ENCODE measurements at places on chromosomes 11 and 22. TPM values are rescaled to one million over a fixed set of nuclear protein-coding genes. Genes with fewer than 3 reads are reported as not detected.

Gene JAML
- total RNA-seq = not detected

Gene TMPRSS13
- total RNA-seq = not detected

Gene HSPB2
- 0.64 TPM for total RNA-seq

Gene TESMIN
- 2.6 TPM for total RNA-seq

Gene RASL10A
- total RNA-seq = not detected

Gene H19
- total RNA-seq = 161 TPM

Gene BLID
- 6.0 TPM for total RNA-seq

Gene RTN4R
- 1.3 TPM for total RNA-seq

Gene CEP126
- total RNA-seq = 0.97 TPM

Gene OR51B5
- total RNA-seq = 0.32 TPM

Gene PHF21B
- total RNA-seq = not detected

Gene SLC22A24
- not detected for total RNA-seq

Gene CBY1
- 20.7 TPM for total RNA-seq

Gene CRACR2B
- 0.97 TPM for total RNA-seq

Gene RRP8
- total RNA-seq = 13.4 TPM

Gene MMP13
- total RNA-seq = not detected

Gene OPCML
- total RNA-seq = under 0.01 TPM

Gene C11orf21
- not detected for total RNA-seq

Gene SF1
- 95.3 TPM for total RNA-seq

Gene C11orf87
- not detected for total RNA-seq

Gene SYT12
- total RNA-seq = 0.43 TPM

Gene ROM1
- 3.0 TPM for total RNA-seq

Gene CRYAB
- 11.0 TPM for total RNA-seq

Gene INPP5J
- 0.43 TPM for total RNA-seq

Gene NEFH
- 0.32 TPM for total RNA-seq

Gene OR5A1
- total RNA-seq = not detected

Gene LDHAL6A
- total RNA-seq = not detected

Gene OR52I1
- not detected for total RNA-seq

Gene TMEM191B
- 2.3 TPM for total RNA-seq

All from fibroblast of villous mesenchyme (primary cell).